ENCODE measurements at places on chromosomes 16 and 17. TPM values are rescaled to one million over a fixed set of nuclear protein-coding genes. Genes with fewer than 3 reads are reported as not detected.

DNA sequence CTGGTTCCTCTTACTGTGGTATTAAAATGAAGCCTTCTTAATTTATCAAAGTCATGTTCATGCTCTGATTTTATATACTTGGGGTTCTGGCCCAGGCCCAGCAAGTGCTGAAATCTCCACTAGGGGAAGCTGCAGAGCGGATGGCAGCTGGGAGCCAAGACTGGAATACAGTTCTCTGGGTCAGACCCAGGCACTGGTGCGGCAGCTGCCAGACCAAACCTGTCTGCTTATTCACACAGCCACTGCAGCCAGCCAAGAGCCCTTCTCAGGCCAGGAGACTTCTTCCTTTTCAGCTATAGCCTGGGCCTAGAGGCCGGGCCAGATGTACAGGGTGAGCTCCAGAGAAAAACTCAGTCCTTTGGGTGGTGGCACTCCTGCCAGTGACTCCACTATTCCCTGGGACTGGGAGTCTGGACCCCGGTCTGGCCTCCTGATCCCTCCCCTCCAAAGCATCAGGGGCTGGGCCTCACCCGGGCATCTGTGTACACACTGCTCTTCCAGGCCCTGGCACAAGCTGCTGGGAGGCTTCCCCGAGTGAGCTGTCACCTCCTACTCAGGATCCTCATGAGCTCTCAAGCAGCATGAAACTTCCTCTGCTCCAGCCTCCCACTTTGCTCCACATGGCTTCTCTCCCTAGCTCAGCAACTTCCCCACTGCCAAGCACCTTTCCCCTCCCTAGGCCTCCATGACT, 24.4 kb downstream of the ATP6V0D1 start:
- peak; percentile 31 for DNase-seq

JUP gene
- 416 TPM for total RNA-seq

- DNase-seq: no peak
Measured at GRCh38 chr16:87384162-87384874, 742 bp upstream of the FBXO31 start.

DNA sequence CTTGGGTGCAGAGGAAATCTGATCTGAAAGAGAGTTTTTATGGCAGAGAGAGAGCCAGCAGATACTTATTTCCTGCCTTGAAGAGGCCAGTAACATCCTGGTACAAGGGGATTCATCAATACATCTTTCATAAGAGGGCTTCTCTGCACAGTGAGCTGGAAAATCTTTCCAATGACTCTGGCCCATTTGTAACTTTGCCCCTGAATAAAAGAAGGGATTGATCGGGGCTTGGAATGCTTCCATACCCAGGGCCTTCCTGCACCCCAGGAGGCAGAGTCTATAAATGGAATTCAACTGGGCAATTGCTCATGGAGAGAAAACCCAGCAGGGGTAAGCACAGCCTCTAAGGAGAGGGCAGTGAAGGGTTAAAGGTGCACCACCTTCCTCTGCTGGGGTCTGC, 163.3 kb downstream of the XYLT1 start:
- DNase-seq: no peak

ADAT1 gene
- total RNA-seq: 104 TPM

DNA sequence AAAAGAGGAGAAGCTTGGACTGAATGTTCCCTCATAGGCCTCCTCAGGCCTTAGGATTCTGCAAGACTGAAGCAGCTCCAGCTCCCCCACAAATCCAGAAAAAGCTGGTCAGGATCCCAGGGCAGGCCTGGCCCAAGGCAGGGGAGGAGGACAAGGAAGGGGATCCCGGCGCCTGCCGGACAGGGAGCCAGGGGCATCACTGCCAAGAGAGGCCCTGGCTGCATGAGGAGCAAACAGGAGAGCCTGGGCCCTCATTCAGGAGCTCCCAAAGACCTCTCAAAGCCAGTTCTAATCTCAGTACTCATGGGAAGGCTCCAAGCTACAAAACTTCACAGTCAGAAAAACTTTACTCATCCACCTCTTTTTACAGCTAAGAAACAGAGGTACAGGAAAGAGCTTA, 67.3 kb downstream of the ZNF423 start:
- DNase-seq: no peak

GRCh38 chr17:29151567-29151966, 28.6 kb downstream of the MYO18A start:
- DNase-seq: no peak

GRCh38 chr17:36527621-36528250, 6.9 kb downstream of the MYO19 start:
- no peak for DNase-seq

- peak; percentile 70 for DNase-seq
Measured at GRCh38 chr16:30615358-30616091, 5.3 kb upstream of the ZNF689 start.

VASN gene
- 1.9 TPM for total RNA-seq
